ENCODE measurements at places on chromosomes 16 and 17.

- DNase-seq = no peak
Measured at GRCh38 chr17:79907217-79907715, 68.0 kb upstream of the CBX4 start.

- peak; percentile 7 for DNase-seq
Measured at GRCh38 chr17:20852239-20852989, 190.4 kb downstream of the USP22 start.

DNA sequence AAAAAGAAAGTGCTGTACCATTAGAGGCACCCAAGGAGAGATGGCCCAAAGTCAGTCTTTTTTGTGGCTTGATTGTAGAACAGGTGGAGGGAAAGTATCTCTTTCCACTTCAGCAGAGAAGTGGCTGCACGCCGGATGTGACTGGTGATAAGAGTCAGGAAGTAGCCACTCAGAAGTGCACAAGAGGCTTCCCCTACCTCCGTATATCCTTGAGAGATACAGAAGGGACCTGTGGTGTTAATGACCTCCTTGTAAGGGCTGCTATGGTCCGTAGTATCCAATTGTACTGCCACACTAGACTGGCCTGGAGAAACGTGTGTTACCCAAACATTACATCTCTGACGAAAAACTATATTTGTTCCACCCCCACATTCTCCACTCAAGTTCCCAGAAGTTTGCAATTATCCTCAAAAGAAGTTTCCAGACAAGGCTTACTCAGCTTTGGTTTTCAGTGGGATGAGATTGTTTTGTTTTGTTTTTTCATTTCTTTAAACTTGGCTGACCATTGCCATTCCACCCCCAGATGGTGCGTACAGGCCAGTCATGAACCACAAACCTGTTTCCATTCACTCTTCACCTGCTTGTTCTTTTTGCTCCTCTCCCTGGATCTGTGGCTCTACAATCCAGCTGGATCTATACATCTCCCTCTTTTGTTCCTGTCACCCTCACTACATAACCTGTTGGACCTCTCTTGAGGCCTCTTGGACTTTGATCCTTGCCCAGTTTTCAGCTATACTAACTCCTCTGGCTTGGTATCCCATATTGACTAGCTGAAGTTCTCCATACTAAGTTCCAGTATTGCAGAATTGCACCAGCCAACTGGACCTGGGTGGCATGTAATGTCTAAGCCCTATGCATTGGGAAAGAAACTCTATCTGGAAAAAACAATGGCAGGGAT, 20.7 kb upstream of the MED13 start:
- peak; percentile 33 for DNase-seq

DNA sequence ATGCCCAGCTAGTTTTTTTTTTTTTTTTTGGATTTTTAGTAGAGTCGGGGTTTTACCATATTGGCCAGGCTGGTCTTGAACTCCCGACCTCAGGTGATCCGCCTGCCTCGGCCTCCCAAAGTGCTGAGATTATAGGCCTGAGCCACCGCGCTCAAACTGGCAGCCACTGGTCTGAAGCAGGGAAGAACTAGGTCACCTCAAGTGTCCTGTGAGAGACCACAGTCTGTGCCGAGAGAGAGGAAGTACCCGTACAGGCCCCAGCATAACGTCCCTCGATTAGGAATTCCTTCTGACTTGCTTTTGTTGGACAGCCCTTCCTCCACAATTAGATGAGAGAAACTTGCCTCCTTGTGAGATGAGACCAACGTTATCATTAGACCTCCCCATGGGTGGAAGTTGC, 13.7 kb upstream of the CD300E start:
- DNase-seq = no peak

GRCh38 chr17:838486-838885, 56.3 kb downstream of the MRM3 start:
- peak; percentile 23 for DNase-seq

- no peak for DNase-seq
Measured at GRCh38 chr17:9162275-9162985, 141.1 kb downstream of the NTN1 start.

GRCh38 chr17:80746262-80746935, 201.8 kb downstream of the RPTOR start:
- no peak for DNase-seq

GRCh38 chr17:72485596-72485995, 364.8 kb downstream of the SOX9 start:
- no peak for DNase-seq

DNA sequence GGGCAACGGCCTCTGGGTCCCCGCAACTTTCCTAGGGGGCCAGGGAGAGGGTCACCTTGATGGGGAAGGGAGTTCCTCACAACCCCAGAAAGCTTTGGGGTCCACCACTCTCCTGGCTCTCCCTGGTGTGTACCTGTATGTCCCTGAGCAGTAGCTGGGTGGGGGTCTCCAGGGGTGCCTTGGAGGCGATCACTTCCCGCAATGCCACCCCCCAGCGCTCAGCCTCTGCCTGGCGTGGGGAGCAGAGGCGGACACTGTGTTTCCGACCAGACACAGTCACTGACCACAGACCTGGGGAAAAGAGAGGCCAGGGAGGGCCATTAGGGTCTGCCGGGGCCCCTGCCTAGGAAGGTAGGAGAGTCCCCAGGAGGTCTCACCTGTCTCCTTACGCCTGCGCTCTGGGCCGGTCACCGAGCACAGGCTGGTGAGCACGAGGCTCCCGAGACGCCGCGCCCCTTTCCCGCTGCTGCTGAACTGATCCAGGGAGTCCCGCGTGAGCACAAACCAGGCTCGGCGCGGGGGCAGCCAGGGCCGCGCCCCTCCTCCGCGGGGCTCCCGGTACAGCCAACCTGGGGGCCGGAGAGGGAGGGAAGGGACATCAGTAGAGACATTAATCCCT, 3.4 kb downstream of the PLEKHH3 start:
- peak; percentile 10 for DNase-seq

GRCh38 chr16:46884513-46885293, 541 bp downstream of the GPT2 start:
- peak; percentile 35 for DNase-seq

- DNase-seq = peak; percentile 4
Measured at GRCh38 chr16:31267332-31268032, 7.7 kb downstream of the ITGAM start.

DNA sequence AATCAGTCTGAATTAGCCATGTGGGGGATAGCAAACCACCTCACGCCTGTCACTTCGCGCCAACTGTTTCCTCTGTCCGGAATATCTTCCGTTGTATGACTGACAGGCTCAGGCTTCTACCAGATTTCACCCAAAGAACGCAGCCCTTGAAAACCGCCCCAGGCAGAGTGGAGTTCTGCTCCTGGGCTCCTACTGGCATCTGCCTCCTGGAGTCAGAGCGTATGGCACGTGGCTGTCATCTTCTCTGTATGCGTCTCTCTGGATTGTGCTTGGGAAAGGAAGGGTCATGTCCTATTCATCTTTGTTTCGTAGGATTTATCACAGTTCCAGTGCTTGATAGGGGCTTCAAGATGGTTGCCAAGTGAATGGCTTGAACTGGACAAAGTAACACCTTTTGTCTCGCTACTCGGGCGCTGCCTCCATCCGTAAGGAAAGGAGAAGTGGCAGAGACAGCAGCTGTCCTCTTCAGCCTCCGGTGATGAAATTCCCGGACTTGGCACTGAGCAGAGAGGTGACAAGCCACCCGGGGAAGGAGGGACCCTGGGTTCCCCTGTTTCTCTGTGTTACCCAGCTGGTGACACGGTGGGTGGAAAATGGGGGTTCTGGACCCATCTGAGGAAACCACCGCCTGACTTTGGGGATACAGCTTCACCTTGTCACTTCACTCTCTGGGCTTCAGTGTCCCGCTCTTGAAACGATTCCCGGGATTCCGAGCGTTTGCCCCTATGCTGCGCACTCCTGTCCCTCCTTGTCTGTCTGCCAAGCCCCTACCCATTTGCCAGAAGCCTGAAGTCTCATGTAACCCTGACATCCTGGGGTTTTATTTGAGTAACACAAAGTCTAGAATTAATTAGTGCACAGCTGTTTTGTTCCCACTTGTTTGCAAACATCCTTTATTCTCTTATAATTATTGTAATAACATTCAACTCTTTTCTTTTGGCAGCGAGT, 13.9 kb downstream of the KIAA0513 start:
- no peak for DNase-seq

DNA sequence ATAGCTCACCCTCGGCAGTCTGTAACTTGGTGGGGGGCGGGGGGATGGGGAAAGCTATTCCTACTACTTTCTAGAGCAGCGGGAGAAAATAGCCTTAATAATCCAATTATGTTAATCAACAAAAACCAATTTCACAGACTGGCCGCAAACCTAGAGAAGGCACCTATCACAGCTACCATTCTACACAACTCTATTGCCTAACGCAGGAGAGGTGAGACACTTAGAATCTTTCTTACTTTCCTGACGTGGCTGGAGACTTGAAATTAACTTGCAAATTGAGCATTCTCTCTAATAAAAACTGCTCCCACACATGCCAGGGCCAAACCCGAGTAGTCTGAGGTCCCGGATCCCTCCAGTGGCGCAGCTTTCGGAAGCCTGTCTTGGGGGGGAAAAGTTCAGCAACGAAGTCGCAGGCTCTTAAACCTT, 794 bp downstream of the SMG6 start:
- peak; percentile 29 for DNase-seq

DNA sequence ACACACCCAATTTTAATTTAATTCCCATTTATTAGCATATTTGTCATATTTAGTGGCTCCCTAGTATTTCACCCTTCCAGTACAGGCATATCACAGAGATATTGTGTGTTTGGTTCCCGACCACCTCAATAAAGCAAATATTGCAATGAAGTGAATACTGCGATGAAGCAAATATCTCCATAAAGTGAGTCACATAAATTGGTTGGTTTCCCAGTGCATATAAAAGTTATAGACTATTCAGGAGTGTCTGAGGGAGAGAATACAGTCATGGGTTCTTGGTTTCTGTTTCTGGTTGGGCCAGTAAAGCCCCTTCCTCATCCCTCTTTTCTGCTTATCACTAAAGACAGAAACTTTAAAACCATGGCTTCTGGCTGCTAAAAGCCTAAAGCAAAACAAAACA, 295.4 kb upstream of the AXIN2 start:
- peak; percentile 28 for DNase-seq

DNA sequence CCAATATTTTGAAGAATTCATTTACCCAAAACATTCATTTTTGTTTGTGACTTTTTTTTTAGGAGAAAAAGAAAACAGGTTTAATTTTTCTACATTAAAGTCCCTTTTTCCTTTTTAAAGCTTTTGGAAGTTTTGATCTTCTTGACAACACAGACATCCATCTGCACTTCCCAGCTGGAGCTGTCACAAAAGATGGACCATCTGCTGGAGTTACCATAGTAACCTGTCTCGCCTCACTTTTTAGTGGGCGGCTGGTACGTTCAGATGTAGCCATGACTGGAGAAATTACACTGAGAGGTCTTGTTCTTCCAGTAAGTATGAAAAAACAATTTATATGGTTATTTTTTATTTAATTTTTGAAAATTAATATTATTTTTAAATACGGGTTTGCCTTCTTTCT, 37.2 kb downstream of the SIAH1 start:
- no peak for DNase-seq

DNA sequence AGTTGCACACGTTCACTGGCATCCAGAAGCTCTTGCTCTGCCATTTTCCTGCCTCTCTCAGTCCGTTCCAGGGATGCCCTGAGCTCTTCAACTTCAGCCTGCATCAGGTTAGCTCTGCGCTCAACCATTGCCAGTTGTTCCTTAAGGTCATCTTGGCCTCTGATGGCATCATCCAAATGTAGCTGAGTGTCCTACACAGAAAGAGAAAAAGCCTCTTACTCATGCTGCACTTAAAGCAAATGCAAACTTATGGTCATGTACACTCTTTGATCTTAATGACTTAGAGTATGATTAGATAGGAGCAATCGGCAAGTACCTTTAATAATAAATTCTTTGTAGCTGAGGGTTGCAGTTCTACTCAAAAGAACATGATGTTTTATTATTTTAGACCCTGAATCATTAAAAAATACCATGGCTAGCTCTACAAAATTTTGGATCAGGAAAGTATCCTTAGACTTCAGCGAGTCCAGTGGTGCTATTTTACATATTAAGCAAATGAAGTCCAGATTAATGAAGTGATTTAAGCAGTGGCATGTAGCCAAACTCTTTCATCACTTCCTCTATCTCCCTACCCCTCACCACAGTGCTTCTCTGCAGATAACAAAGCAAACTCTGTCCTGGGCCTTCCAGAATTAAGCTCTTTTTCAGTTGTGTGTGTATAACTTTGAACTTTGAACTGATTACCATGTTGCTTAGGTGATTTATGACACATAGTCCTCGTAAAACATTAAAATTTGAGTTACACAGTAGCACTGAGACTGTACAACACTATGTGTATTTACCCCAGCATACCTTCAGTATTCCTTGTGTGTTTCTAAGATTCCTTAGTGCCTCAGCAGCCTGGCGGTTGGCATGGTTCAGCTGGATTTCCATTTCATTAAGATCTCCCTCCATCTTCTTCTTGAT, 22.1 kb downstream of the MYH4 start:
- no peak for DNase-seq

DNA sequence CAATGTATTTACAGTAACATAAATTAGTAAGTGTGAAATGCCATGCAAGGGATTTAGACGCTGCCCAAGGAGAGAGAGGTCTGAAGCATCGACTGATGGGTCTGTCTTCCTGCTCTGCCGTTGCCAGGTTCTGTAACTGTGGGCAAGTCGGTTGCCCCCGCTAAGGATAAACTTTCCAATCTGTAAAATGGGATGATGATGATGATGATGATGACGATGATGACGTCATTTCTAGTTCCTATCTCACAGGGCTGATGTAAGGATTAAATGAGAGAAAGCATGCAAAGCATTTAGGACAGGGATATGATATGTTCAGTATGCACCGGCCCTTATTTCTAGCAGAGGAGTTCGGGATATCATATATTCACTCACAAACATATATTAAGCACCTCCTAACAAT, 54.8 kb downstream of the C17orf67 start:
- no peak for DNase-seq

GRCh38 chr17:81483862-81484194, 28.8 kb downstream of the ACTG1 start:
- DNase-seq = no peak

- no peak for DNase-seq
Measured at GRCh38 chr16:50616386-50616785, 64.7 kb downstream of the SNX20 start.

GRCh38 chr16:61435346-61435745, 600.9 kb downstream of the CDH8 start:
- no peak for DNase-seq

DNA sequence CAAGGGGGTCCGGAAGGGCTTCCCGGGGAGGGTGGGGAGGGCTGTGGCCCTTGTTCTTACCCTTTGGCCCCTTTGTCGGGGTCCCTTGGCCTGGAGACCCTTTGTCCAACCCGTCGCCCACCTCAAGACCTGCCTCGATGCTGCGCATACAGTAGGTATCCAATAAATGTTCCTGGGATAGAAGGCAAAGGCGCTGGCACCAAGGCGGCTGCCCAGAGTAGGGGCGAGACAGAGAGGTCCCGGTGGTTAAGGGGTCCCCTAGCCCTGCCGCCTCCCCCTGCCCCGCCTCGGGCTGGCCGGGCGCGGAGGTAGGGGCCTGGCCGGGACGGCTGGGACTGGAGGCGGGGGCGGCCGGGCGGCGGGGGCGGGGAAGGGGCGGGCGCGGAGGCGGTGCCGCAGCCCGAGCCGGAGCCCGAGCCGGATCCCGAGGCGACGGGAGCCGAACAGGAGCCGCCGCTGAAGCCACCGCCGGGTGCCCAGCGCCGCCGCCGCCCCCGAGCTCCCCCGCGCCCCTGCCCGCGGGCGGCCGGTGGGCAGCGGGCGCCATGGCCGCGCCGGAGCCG, at the start of gene NHERF2:
Gene NHERF2, plus strand, starts transcription at position 442 of the 563 bp plus-strand sequence. Its CDS starts 104 bp downstream, at position 546.
- no peak for DNase-seq

GRCh38 chr17:44120851-44121605, 2.4 kb downstream of the HDAC5 start:
- DNase-seq = no peak

All from iris pigment epithelial cell (primary cell).